ENCODE measurements at places on chromosomes 2 and 18. TPM values are rescaled to one million over a fixed set of nuclear protein-coding genes. Genes with fewer than 3 reads are reported as not detected.

EMILIN1 gene
- 191 TPM for total RNA-seq

REG3G gene
- total RNA-seq, result not detected

MGAT5 gene
- total RNA-seq, result 14.0 TPM

FSHR gene
- not detected for total RNA-seq
